ENCODE measurements at places on chromosomes 4 and X.

GRCh38 chr4:105113800-105114199 is 32.9 kb upstream of the TET2 start:
- peak; percentile 83 for DNase-seq

DNA sequence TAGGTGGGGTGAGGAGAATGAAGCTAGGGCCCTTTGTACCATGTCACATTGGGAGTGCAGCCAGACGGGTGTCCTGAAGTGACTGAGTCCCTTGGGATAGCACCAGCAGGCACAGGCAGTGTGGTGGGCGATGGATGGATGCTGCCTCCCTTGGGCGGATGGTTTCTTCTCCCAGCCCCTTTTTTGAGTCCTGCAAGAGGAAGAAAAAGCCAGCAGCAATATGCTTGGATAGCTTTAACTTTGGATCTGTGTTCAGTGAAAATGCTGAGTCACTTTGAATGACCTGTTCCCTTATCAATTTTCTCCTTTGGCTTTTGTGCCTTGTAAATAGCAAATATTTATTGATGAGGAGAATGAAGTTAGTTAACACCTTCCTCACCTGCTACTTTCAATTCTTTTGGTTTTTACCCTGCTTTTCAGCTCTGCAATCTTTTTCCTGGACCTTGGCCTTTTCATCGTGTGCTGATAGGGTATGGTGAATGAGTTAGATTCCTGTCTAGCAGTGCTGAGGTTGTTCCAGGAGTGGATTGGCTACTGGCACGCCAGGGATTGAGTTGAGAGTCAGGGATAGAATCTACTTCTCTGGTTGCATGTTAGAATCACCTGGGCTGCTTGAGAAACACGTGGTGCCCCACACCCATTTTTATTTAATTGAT is 10.2 kb downstream of the DCUN1D4 start:
- no peak for DNase-seq

- no peak for DNase-seq
Observed at GRCh38 chr4:32261196-32261595, 1541.0 kb downstream of the PCDH7 start.

GRCh38 chr4:122712782-122713181 is 19.7 kb upstream of the BBS12 start:
- DNase-seq = no peak

- peak; percentile 85 for DNase-seq
Observed at GRCh38 chr4:106329041-106329618, 12.8 kb downstream of the AIMP1 start.

DNA sequence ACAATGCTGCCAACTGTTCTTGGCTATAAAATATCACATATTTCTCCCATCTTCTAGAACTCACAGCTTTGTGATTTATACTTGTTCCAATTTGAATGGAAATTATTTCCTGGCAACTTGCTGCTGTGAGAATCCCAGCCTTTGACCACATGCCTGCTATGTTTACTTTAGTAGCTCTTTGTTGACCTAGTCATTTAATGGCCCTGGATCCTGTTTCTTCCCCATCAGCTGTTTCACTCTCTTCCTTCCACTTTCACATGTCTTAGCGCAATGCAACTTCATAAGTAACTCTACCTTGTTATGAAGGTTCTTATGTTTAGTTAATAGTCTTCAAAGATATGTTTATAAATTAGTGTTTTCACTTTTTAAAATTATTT is 1973.6 kb upstream of the AGA start:
- DNase-seq = no peak

- DNase-seq = peak; percentile 42
Observed at GRCh38 chrX:143570782-143571181, 53.5 kb upstream of the SPANXN3 start.

GRCh38 chr4:87527431-87528220 is 1.6 kb downstream of the SPARCL1 start:
- DNase-seq = no peak

DNA sequence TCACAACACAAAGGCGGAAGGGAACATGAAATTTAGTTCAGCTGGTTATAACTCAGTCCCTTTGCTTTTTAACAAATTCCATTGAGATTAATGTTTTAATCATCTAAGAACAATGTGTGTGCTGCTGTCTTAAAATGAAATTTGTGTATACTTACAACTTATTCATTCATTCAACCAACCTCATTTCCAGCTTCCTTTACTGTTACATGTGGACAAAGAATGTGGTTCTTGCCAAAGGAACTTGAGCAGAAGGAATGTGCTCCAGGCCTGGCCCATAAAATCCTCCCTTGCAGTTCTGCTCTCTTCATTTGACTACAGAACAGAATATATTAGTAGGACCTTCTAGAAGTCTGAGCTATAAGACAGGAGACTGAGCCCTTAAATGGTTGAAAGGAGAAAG is 176.8 kb upstream of the GLRA2 start:
- no peak for DNase-seq

DNA sequence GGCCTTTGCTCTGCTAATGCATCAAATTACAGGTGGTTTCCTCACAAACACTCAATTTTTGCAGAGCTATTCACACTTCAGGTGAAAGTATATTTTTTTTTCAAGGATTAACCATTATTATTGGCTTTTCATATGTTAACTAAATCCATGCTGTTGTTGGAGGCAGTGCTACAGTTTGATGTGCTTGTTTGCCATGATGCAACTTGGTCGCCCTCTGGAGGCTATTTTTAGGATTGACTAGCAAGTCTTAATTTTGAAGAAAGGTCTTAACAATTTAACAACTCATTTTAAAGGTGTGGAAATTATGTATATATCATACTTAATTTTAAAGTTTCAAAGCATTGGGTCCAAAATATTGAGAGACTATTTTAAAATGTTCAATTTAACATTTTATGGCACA is 168.8 kb upstream of the FAM47A start:
- DNase-seq = peak; percentile 41

DNA sequence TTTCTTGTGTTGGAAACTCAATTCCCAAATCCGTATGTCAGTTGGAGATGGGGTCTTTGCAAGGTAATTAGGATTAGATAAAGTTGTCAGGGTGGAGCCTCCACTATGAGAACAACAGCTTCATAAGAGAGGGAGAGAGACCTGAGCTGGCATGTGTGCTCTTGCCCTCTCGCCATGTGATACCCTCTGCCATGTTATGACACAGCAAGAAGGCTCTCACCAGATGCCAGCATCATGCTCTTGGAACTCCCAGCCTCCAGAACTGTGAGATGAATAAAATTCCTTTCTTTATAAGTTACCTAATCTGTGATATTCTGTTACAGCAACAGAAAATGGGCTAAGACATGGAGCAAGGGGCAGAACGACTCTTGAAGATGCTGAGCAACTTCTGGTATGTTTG is 201.9 kb upstream of the BOD1L1 start:
- no peak for DNase-seq

GRCh38 chr4:57048590-57049304 is 61.4 kb downstream of the IGFBP7 start:
- no peak for DNase-seq

Measured in Kasumi-1 (cell line).